NCI-H187 (cell line): ENCODE measurements at places on chromosomes 4 and X.

GRCh38 chr4:151238477-151238876 lies 38.5 kb upstream of the PRSS48 start:
- no peak for DNase-seq

DNA sequence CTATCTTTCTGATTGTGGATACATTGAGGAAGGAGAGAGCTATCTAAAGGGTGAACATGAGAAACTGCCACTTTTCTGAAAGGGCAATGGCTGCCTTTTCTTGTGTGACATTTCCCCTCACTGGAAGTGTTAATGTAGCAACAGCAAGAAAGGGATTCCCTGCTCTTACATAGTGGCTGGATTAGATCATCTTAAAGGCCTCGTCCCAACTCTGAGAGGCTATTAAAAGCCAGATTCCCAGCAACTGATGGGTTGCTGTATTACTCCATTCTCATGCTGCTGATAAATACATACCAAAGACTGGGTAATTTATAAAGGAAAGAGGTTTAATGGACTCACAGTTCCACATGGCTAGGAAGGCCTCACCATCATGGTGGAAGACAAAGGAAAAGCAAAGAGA lies 33.7 kb upstream of the ADH7 start:
- no peak for DNase-seq

- no peak for DNase-seq
These were observed 26.6 kb upstream of the MAN2B2 start for GRCh38 chr4:6548201-6548881.

DNA sequence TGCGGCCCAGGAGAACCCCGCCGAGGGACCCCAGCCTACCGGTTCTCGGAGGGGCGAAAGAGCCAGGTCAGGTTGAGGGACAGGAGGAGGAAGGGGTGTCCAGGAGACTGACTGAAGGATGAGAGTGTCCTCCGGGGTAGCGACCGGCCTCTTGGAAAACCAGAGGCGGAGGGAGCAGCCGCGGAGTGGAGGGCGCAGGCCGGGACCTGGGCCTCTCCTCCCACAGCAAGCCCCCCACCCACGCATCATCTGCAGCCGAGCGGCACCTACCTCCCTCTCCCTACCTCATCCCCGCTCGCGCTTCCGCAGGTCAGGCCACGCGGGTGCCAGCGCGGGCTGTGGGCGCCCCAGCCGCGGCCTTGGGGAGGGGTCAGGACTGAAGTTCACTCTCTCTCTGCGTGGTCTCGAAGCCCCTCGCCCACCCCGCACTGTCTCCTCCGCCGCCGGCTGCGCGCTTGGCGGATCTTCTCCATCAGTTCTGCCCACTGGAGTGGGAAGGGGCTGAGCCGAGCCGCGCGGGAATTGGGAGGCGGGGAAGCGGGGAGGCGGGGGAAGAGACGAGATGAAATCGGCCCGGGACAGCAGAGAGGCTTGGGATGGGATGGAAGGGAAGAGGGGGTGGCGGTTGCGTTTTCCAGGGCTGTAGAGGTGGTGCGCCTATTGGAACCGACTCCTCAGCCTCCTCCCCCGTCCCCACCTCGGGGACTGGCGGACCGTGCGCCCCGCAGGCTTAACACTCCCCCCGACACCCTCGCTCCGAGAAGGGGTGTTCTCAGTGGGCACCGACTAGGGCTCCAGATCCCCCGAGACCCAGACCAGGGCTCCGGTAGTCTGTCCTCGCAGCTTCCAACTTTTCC lies 1.8 kb downstream of the NLGN4X start:
- DNase-seq = no peak

DNA sequence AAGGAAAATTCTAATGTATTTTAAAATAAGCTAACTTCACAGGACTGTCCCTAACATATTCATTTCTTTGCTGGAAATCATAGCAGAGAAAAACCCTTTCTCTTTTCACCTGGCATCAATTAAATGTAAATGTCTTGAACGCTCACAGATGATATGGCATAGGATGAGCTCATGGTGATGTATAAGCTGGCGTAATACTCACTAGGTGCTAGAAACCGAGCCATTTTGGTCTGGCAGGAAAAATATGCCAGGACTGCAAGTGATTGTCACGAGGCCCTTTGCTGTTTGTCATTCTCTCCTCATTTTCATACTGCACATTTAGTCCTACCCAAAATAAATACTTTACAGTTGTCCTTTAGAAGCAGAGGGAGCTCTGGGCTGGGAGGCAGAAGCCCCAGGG lies 222.7 kb upstream of the LNX1 start:
- DNase-seq = no peak

DNA sequence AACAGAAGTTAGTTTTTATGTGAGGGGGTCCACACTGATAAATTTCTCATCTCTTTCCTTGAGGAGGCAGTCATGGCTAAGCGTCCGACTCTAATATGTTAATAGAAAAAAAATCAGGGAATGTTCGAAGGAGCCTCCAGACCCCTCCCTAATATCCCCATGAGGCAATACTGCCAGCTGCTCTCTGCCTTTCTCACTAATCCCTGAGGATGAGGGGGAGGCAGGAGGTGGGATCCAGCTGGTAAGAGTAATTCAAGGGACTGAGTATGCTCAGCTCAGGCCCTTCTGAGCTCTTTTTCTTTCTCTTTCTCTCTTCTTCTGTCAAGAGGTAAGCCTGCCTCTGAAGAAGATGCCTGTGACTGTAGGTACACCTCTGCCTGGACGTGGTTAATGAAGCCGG lies 51.7 kb downstream of the PIR start:
- no peak for DNase-seq

GRCh38 chr4:171017593-171017992 lies 795.6 kb upstream of the GALNTL6 start:
- no peak for DNase-seq

DNA sequence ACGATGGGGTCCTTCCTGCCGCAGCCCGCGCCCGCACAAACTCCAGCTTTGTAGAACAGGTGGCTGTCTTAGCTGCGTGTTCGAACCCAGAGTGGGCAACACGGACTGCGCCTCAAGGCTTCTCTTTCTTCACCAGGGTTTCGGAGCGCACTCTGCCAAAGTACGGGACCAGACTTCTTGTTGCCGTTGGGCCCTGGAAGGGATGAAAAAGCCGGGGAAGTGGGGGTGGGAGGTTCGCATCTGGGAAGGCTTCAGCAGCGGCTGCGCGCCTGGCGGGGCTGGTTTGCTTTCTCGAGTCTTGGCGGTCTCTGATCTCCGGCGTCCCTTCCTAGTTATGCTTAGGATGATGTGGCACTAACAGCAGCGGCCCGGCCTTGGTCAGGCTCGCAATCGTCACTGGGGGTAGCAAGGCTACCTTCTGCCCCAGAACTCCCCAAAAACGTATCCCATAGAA lies 673 bp downstream of the PARM1 start:
- DNase-seq = no peak

DNA sequence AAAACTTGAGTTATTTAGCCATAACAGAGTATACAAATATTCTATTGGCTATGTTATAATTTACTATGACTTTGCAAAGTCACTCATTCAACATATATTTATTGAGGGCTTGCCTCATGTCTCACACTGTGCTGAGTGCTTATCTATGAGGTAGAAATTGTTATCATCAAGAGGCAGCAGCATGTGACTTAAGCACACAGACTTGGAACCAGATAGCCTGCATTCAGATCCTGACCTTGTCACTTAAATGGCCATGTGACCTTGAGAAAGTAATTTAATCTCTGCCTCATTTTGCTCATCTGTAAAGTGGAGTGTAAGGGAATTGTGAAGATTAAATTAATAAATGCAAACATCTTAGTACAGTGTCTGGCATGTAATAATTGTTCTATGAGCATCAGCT lies 10.1 kb upstream of the EXOSC9 start:
- DNase-seq = no peak

GRCh38 chr4:85701861-85702321 lies 226.9 kb downstream of the ARHGAP24 start:
- DNase-seq = no peak

DNA sequence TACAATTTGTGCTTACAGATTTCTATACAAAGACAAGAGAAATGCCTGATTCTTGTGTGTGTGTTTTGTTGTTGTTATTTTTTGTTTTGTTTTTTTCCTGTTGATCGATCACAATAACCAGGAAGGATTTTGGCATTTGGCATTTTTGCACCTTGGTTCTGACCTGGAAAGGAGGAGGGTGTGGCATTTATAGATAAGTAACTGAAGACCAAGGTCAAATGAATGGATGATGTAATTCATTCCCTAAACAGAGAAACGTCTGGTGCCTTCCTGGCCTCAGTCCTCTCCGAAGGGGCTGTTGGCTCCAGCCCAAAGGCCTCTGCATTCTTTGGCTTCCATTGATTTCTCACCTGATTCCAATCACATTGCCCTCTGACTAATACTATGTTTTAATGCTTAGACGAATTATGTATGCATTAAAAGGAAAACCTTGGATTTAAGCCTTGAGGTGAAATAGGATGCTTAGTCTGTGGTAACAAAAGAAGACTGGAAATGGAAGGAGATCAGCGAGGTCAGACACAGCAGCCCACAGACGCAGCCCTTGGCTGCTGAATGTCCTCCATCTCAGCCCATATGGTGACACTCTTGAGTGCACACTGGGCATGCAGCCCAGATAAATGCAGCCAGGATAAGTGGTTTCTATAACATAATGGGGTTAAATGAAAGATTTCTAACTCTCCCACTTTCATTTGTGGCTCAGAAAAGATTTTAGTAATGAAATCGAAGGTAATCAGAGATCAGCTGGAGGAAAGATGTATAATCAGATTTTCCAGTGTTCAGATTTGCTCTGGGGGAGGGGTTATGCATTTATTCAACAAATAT lies 60.5 kb upstream of the TRIM2 start:
- DNase-seq = peak; percentile 29

DNA sequence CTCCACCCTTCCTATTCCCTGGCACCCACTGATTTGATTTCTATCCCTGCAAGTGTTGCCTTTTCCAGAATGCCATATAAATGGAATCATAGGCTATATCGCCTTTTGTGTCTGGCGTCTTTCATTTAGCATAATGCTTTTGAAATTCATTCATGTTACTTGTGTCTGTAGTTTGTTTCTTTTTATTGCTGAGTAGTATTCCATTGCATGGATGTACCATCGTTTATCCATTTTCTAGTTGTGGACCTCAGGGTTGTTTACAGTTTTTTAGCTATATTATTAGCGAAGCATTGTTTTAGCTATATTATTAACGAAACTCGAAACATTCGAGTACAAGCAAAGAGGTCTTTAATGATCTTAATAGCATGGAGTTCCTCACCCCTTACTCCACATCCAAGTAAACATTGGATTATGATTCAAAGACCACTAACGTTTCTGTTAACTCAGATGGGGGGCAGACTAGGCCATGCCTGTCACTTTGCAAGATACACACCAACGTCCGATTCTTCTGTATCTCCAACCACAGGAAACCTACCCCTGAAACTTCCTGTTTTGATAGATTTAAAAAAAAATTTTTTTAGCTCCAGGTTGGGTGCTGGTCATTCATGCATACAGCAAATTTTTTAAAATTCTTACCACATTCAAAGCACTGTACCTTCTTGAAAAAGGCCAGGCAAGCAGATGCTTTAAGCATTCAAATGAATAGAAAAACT lies 1.1 kb downstream of the DCK start:
- no peak for DNase-seq

DNA sequence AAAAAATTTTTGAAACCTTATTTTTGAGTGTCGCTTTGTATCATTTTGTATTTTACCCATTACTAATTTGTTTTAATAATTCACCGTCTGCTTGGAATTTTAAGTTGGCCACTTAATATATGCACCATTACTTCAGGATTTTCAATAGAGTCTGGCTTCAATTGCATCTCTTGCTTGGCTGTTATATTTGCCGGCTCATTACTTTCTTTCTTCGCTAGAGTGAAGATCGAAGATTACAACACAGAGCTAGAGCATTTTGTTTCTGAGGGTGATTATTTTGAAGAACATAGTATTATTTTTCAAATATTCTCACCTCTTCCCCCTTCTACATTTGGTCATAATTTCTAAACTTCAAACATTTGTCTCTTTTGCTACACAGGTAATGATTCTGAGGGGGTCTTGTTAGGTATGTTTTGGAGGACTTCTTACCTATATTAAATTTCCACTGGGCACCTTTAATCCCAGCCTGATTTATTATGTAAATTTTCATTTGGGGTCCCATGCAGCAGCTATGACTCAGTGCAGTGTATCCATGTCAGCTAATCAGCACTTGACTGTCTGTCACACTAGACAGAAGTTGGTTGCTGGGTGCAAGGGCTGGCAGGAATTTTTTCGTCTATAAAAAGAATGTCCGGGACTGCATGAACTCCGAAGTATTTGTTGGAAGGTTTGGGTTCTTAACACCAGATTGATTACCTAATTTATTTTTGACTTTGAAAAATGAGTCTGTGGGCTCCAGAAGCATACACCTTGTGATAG lies 18.6 kb downstream of the TBC1D1 start:
- DNase-seq = no peak

- peak; percentile 2 for DNase-seq
These were observed 88.8 kb upstream of the ESX1 start for GRCh38 chrX:104343428-104344129.

DNA sequence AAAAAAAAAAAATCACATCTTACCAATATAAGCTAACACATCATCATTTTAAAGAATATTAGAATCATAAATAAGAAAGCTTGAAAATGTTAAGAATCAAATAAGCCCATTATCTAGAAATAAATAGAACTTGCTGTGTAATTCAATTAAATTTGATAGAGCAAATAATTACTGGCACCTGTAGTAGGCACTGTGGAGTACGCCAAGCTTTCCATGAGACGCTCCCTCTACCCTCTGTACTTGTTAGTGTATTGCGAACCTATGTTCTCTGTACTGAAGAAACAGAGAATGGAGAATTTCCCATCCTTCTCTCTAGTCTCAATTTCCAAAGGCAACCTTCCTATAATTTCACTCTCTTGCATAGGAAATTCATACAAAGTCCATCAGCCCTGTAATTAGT lies 61.7 kb upstream of the HAND2 start:
- no peak for DNase-seq

GRCh38 chr4:112201915-112202505 lies 29.6 kb upstream of the AP1AR start:
- DNase-seq = no peak

- no peak for DNase-seq
These were observed 50.8 kb upstream of the PPP2R2C start for GRCh38 chr4:6523251-6523650.

GRCh38 chr4:106186201-106186600 lies 129.8 kb downstream of the TBCK start:
- DNase-seq = no peak

- DNase-seq = no peak
These were observed 119.3 kb downstream of the LDB2 start for GRCh38 chr4:16779028-16779675.

GRCh38 chr4:6460876-6461275 lies 11.5 kb downstream of the PPP2R2C start:
- DNase-seq = no peak

DNA sequence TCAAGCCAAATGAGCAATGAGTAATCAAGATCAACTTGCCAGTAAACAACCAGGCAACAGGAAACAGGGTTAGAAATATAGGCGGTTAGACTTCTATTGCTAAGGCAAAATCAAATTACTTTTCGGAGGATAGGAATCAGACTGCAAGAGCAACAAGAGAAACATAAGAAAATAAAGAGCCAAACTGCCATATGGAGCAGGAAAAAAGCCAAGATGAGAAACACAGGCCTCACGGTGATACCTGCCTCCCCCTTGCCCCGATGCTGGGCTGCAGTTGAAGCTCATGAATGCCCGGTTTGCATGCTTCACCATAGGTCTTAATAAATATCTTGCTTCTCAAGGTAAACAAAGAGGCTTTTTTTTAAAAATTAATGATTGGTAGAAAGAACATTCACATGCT lies 158.4 kb upstream of the MAGEC2 start:
- DNase-seq = no peak

- DNase-seq = no peak
These were observed 10.9 kb downstream of the ATP1B4 start for GRCh38 chrX:120372667-120373370.
